ENCODE measurements at places on chromosomes 13 and 19.

- DNase-seq = no peak
Observed at GRCh38 chr19:11364935-11365334, 9.5 kb upstream of the SWSAP1 start.

- DNase-seq = no peak
Observed at GRCh38 chr19:48398102-48398374, 4.6 kb downstream of the GRIN2D start.

- DNase-seq = no peak
Observed at GRCh38 chr13:26522571-26522970, 34.9 kb upstream of the WASF3 start.

DNA sequence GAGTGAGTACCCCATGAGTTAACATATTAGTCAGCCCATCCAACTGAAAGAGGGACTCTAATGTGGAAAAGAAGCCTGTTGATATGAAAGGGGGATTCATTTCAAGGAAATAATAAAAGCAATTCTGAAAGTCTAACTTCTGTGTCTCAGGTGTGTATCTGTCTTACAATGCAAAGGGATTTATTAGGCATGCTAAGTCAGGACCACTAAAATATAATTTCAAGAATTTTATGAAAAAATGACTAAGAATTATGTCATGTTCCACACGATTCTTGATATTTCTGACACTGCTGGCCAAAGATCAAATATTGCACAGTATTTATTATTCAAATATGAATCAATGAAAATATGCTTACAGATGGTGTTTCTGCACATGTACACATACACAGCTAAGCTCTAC, 130.8 kb downstream of the KLF12 start:
- no peak for DNase-seq

DNA sequence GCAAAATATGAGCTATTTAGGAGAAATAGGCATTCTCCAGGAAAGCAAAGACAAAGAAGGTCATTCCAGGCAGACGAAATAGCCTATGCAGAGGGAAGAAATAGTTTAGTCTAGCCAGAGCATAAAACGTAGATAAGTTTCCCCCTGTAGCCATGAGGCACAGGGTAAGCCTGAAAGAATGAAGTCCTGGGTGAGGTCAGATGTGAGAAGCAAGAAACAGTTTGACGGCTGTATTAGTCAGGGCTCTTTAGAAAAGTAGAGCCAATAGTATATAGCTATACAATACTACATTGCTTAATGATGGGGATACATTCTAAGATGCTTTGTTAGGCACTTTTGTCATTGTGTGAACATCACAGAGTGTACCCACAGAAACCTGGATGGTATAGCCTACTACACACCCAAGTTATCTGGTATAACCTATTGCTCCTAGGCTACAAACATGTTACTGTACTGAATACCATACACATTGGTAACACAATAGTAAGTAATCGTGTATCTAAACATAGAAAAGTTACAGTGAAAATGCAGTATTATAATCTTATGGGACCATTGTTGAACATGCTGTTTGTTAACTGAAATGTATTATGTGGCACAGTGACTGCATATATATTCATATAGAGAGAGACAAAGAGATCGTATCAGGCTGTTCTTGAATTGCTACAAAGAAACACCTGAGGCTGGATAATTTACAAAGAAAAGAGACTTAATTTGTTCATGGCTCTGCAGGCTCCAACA, 59.3 kb upstream of the WDFY2 start:
- DNase-seq = no peak

- DNase-seq = no peak
Observed at GRCh38 chr19:6020972-6021805, 43.2 kb upstream of the RANBP3 start.

- no peak for DNase-seq
Observed at GRCh38 chr13:43573361-43573740, 213.4 kb downstream of the ENOX1 start.

DNA sequence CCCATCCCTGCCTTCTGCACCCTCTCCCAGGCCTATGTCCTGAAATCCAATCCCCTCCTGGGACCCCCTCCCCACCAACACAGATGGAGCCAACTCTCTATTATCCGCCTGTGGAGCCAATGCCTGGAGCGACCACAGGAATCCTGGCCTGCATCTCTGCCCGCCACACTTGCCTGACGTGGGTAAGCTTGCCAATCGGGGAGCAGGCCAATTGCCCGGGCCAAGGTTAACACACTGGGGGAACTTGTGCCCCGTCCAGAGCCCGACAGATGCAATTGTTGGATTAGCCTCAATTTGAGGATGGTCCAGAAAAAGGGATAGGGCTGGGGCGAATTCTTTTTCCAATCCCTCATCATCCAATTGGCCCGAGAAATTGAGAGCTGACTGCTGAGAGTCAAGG, 5.9 kb downstream of the WIZ start:
- no peak for DNase-seq

GRCh38 chr13:37791699-37792098, 77.9 kb downstream of the TRPC4 start:
- no peak for DNase-seq

- DNase-seq = no peak
Observed at GRCh38 chr13:89541091-89542030, 1806.1 kb upstream of the MIR17HG start.

DNA sequence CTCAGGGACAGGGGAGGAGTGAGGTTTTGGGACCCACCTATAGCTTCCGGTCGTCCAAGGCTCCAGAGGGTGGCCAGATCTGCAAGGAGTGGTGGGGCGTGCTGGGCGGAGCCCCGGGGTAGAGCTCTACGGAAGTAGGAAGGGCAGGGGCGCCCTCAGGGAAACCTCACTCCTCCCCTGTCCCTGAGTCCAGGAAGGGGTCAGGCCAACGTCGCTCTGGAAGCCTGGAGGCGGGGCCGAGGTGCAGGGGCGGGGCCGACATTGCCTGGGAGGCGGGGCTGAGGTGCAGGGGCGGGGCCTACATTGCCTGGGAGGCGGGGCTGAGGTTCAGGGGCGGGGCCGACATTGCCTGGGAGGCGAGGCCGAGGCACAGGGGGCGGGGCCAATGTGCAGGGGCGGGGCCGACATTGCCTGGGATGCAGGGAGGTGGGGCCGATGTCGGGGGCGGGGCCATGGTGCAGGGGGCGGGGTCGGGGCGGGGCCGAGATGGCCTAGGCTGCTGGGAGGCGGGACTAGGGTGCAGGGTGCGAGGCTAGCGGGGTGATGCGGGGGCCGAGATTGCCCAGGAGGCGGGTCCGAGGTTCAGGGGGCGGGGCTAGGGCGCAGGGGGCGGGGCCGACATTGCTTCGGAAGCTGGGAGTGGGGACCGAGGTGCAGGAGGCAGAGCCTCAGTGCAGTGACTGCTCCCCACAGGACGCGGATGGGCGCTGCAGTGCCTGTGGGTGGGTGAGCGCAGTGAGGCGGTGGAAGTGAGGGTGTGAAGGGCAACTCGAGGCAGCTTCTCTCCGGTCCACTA, 4.9 kb upstream of the PALM start:
- DNase-seq = no peak

DNA sequence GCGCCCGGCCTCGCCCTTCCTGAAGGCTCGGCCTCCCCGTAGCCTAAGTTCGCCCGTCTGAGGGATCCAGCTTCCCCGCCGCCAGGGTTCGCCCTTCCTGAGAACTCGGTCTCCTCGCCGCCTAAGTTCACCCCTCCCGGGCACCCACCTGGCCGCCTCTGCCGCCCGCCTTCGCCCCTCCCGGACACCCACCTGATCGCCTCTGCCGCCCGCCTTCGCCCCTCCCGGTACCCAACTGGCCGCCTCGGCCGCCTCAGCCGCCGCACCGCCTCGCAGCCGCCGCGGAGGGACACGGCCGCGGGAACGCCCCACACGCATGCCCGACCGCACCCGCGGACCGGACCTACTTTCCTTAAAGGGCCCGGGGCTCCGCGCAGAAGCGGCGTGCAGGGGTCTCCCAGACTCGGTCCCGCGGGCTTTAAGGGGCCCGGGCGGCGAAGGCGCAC, at the start of gene MOB3A:
MOB3A (minus strand) TSS at position 293 of the 446 bp plus-strand sequence. CDS start 17,766 bp downstream, outside the sequence.
- no peak for DNase-seq

GRCh38 chr13:51167393-51168191, 54.6 kb upstream of the FAM124A start:
- DNase-seq = no peak

- DNase-seq = no peak
Observed at GRCh38 chr19:52724701-52725514, 9.9 kb downstream of the ZNF611 start.

- DNase-seq = no peak
Observed at GRCh38 chr13:37682496-37682895, 83.9 kb upstream of the POSTN start.

GRCh38 chr13:66532146-66532545, 698.0 kb downstream of the PCDH9 start:
- no peak for DNase-seq

- no peak for DNase-seq
Observed at GRCh38 chr13:20616059-20616797, 49.3 kb downstream of the IFT88 start.

DNA sequence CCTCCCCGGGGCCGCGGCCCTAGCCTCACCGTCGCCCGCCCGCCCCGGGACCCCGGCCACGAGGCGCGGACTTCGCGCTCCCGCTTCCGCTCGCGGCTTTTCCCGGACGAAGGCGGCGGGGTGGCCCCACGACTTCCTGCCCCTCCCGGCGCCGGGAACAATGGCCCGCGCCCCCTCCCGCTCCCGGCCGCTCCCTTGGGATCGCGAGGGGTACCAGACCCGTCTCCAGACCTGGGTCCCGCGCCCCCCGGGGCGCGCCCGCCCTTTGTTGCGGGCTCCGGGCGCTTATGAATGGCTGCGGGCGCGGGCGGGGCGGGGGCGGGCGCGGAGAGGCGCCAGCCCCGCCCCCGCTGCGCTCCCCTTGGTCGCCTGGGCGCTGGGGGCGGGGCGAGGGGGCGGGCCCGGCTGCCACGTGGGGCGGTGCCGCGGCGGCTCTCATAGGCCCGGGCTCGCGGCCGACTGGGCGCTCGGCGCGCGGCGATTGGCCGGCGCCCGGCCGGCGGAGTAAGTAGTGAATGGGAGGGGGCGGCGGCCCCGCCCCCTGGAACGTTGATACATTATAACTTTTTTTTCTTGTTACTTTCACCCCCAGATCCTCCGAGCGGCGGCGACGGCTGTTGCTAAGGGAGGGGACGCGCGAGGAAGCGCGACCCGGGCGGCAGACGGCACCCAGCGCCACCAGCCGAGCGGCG, 1.1 kb downstream of the MIDN start:
- DNase-seq = peak; percentile 88

GRCh38 chr13:92716749-92717148, 509.9 kb upstream of the GPC6 start:
- no peak for DNase-seq

GRCh38 chr13:68110178-68110768, 880.1 kb upstream of the PCDH9 start:
- no peak for DNase-seq

GRCh38 chr19:7550987-7551761, 15.7 kb downstream of the PNPLA6 start:
- peak; percentile 65 for DNase-seq

- DNase-seq = no peak
Observed at GRCh38 chr13:41820581-41821237, 140.2 kb downstream of the VWA8 start.

DNA sequence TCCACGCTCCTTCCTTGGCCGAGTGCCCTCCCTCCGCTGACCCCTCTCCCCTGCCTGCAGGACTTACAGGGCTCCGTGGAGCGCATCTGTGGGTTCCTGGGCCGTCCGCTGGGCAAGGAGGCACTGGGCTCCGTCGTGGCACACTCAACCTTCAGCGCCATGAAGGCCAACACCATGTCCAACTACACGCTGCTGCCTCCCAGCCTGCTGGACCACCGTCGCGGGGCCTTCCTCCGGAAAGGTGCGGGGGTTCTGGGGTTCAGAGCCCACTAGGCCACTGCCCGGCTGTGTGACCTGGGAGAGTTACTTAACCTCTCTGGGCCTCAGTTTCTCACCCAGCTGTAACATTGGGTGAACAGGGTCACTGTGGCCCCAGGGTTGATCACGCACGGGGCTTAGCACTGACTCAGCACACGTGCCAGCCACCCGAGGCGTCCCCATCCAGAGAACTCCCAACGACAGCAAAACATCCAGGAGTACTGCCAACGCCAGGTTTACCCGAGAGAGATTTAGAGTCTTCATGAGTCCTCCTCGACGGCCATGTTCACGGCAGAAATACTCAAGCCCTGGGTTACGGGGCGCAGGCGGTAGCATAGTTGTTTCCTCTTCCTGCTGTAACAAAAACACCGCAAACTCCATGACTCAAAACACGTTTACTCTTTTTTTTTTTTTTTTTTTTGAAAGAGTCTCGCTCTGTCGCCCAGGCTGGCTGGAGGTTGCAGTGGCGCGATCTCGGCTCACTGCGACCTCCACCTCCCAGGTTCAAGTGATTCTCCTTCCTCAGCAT, 9.7 kb upstream of the SPACA4 start:
- DNase-seq = no peak
